Activated T-helper 17 cell treated with anti-CD3 and anti-CD28 coated beads, Interleukin-2, amount 50 U/mL, for 72 hours (primary cell): ENCODE measurements at places on chromosomes 11 and 22.

DNA sequence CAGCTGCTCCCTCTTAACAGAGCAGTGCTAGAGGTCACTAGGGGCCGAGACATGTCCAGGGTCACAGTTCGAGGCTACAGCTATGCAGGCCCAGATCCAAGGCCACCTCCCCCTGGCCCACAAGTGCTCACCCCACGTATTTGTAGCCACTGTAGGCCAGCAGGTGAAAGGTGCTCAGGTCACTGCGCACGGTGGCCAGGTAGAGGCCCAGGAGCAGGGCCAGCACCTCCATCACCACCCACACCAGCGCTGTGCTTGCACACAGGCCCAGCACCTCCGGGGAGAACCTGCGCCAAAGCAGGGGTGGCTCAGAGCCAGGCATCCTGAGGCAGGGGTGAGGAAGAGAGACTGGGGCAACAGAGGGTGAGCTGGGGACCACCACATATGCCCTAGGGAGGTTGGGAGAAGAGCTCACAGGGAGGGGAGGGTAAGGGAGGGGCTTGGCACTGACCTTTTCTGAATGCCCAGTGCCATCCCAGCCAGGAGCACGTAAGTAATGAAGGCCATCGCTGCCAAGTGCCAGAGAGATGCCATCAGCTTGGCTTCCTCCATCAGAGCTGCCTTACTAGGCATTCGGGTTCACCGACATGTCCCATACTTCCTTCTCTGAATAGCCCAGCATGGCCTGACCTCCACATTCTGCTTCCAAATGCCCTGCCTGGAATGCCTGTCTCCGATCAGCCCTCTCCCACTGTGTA lies 3.5 kb downstream of the YIF1A start:
- no peak for ATAC-seq

GRCh38 chr11:2409126-2409525 lies 8.6 kb downstream of the TSSC4 start:
- no peak for ATAC-seq

DNA sequence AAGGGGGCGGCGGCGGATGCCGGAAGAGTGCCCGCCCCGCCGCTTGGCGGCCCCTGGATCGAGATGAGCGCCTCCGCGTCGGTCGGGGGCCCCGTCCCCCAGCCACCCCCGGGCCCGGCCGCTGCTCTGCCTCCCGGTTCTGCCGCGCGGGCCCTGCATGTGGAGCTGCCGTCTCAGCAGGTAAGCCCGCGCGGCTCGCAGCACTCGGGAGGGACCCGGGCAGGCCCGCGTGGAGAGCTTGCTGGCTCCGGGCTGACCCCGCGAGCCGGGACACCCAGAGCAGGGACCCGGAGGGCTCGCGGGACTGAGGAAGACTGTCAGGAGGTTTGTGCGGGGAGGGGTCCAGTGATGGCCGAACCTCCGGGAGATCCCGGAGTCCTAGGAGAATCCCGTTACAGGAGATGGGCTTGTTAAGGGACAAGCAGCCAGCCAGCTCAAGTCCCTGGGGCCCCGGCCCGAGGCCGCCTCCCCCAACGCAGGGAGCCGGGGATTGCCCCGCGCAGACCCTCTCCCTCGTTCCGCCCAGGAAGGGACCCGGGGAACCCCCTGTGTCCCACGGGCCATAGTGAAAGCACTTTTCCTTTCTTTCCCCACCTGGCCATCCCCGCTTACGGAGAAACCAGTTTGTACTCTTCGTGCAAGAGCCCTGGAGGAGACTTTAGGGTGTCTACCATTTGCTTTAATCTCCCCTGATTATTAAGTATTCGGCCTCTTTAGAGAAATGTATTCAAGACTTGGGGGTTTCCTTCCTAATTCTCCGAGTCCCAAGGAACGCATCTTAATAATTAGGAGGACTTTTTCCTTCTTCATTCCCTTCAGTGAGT lies 547 bp downstream of the UVRAG start:
- ATAC-seq = peak; percentile 38

GRCh38 chr11:63666874-63667273 lies 4.3 kb downstream of the ATL3 start:
- no peak for ATAC-seq

DNA sequence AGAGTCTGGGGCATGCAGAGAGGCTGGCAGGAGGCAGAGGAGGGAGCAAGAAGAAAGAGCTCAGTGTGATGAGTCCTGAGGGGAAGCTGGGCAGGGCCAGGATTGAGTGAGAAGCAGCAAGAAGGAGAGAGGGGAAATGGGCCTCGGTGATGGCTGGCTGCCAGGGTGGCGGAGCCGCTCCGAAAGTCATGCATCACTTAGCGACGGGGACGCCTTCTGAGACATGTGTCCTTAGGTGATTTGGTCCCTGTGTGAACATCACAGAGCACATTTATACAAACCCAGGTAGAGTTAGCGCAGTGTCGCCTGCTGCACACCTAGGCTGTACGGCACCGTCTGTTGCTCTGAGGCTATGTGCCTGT lies 15.1 kb downstream of the TBC1D22A start:
- no peak for ATAC-seq

DNA sequence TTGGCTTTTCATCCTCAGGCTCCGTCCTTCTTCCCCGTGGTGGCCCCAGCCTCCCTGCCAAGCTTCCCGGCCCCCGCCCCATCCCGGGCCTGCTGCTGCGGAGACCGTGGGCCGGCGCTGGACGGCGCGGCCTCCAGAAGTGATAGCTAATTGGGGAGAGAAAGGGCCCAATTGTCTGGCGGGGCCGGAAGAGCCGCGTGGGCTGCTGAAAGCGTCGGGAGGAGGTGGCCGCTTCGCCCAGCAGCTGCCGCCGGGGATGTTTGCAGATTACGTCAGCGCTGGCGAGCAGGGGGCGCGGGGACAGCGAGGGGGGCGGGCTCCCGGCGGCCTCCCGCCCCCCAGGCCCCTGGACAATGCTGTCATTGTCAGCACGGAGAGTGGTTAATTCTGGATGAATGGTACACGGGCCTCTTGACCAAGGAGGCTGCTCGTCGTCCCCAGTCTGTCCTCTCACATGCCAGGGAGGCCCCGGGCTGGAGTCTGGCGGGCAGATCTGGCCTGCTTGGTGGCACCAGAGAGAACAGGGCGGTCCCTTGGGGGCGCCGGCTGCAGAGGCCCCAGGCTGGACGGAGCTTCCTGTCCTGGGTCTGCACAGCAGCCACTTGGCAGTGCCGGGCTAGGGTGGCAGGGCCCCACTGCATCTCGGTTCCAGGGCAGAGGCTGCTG lies 1.6 kb downstream of the SMIM38 start:
- ATAC-seq = peak; percentile 27
